ENCODE measurements at places on chromosomes 16 and 17.

DNA sequence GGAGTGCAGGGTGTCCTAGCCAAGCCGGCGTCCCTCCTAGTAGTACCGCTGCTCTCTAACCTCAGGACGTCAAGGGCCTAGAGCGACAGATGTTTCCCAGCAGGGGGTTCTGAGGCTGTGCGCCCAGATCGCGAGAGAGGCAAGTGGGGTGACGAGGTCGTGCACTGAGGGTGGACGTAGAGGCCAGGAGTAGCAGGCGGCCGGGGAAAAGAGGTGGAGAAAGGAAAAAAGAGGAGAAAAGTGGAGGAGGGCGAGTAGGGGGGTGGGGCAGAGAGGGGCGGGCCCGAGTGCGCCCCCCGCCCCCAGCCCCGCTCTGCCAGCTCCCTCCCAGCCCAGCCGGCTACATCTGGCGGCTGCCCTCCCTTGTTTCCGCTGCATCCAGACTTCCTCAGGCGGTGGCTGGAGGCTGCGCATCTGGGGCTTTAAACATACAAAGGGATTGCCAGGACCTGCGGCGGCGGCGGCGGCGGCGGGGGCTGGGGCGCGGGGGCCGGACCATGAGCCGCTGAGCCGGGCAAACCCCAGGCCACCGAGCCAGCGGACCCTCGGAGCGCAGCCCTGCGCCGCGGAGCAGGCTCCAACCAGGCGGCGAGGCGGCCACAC, at the start of gene MMP2:
Gene MMP2 (plus strand): TSS at position 372 of the 603 bp plus-strand sequence. CDS start 282 bp downstream, outside the sequence.
- DNase-seq, result no peak

GRCh38 chr16:9279291-9280068, 188.0 kb downstream of the HAPSTR1 start:
- no peak for DNase-seq

DNA sequence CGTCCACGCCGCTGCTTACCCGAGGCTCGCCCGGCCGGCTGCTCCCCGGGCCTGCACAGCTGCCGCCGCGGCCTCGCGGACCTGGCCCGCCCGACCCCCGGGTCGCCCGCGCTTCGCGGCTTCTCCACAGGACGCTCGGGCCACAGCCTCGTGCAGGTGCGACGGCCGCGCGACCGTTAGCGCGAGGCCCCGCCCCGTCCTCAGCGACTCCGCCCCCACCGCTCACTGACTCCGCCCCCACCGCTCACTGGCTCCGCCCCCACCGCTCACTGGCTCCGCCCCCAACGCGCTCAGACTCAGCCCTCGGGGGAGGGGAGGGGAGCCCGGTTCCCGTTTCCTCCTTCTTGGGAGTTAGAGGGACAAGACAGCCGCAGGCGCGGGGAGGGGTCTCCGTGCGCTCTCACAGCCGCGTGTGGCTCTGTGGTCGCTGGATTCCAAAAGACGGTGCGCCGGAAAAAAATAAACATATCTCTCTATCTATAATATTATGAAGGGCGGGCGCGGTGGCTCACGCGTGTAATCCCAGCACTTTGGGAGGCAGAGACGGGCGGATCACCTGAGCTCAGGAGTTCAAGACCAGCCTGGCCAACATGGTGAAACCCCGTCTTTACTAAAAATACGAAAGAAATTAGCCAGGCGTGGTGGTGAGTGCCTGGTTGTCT, at the start of gene MEIOB:
Gene MEIOB (minus strand): TSS at position 191 of the 662 bp plus-strand sequence. CDS start 3,989 bp downstream, outside the sequence.
- no peak for DNase-seq

- no peak for DNase-seq
Measured at GRCh38 chr16:2325181-2325580, 15.3 kb downstream of the ABCA3 start.

- no peak for DNase-seq
Measured at GRCh38 chr17:1347589-1348323, 52.3 kb downstream of the YWHAE start.

DNA sequence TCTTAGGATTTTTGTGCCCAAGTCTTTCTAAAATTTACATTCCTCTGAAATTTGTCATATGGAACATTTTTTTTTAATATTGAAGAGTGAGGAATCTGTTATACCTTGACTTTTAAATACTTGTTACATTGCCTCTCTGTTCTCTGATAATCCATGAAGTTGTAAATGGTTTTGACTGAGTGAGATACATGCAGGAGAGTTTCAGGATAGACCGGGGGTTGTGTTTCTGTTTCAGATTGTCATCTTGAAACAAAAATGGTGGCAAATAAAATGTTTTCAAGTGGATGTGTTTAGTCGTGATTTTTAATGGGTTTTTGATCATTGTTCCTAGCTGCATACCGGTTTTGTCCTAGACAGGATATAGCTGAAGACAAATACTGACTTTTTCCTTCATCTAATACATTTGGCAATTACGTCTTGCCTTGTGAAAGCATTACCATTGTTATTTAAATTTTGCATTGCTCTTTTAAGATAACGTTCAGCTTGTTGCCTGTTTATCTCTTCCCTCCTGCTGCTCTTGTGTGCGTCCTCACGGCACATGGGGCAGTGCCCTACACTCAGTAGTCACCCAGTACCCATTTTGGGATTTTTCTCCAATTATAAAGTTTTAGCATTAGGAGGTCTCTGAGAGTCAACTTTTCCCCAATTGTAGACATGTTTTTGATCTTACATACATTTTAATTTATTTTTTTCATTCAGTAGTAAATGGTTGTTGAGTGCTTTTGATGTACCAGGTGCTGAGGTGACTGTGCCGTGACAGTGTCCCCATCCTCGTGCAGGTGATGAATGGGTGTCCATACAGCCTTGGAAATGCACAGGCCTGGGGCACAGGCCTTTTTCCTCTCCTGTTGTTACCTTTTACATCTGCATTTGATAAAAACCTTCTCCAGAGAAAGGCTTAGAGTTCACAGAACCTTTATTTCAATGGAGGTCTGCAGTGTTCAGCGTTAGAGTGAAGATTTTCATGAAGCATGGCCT, 169.9 kb downstream of the MSI2 start:
- no peak for DNase-seq

DNA sequence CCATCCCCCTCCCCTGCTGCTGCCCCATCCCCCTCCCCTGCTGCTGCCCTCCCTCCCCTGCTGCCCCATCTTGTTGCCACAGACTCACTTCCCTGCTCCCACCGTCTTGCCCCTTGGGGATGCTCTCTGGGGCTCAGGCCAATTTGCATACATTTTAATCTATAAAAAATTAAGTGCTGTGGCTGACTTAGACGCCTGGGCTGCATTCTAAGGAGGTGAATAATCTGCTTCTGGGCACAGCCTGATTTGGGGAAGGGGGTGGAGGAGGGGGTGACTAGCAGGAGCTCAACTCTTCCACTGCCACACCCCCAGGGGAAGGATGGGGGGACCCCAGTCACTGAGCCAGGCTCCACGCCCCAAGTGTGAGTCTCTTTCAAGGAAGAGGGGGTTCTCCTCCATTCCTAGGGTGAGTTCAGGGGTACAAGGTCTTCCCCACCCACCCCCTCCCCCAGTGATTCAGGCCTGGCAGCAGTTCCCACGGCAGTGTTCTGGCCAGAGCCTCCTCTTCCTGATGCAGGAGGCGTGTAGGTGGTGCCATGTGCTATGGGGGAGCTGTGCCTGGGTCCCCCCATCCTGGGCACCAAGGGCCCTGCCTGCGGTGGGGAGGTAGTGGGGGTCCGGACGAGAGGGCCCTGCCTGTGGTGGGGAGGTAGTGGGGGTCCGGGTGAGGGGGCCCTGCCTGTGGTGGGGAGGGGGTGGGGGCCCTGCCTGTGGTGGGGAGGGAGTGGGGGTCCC, 5.0 kb downstream of the DPH1 start:
- DNase-seq, result no peak

GRCh38 chr16:10601444-10602408, 21.3 kb upstream of the EMP2 start:
- no peak for DNase-seq

GRCh38 chr16:70483426-70483825, 29.0 kb downstream of the FCSK start:
- no peak for DNase-seq

GRCh38 chr17:34249478-34249877, 5.6 kb upstream of the CCL2 start:
- DNase-seq, result no peak

- DNase-seq, result no peak
Measured at GRCh38 chr17:54727624-54728023, 173.0 kb upstream of the TOM1L1 start.

GRCh38 chr16:67969254-67970039, 1.0 kb upstream of the SLC12A4 start:
- no peak for DNase-seq

GRCh38 chr16:62041401-62041800, 5.2 kb upstream of the CDH8 start:
- DNase-seq, result no peak

- no peak for DNase-seq
Measured at GRCh38 chr16:85158743-85159178, 46.5 kb upstream of the CIBAR2 start.

- no peak for DNase-seq
Measured at GRCh38 chr17:68843522-68843921, 111.7 kb downstream of the ABCA8 start.

GRCh38 chr17:44887971-44888954, 11.0 kb downstream of the EFTUD2 start:
- no peak for DNase-seq

GRCh38 chr17:4550534-4551039, 4.6 kb downstream of the MYBBP1A start:
- DNase-seq, result no peak

- DNase-seq, result no peak
Measured at GRCh38 chr16:30736995-30737793, 11.0 kb upstream of the PHKG2 start.

DNA sequence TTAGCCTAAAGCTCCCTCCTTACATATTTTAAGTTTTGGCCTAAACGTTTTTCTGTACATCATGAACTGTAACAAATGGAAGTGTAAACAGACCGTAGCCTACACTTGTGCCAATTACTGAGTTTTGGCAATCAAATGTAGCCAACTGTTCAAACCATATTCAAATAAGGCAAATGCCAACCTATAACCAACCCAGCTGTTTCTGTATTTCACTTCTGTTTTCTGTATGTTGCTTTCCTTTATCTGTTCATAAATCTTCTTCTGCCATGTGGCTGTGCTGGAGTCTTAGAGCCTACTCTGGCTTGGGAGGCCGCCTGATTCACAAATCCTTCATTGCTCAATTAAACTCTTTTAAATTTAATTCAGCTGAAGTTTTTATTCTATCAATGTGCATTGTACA, 6.9 kb upstream of the C16orf78 start:
- DNase-seq, result no peak

- no peak for DNase-seq
Measured at GRCh38 chr17:15301845-15302244, 36.7 kb upstream of the PMP22 start.

DNA sequence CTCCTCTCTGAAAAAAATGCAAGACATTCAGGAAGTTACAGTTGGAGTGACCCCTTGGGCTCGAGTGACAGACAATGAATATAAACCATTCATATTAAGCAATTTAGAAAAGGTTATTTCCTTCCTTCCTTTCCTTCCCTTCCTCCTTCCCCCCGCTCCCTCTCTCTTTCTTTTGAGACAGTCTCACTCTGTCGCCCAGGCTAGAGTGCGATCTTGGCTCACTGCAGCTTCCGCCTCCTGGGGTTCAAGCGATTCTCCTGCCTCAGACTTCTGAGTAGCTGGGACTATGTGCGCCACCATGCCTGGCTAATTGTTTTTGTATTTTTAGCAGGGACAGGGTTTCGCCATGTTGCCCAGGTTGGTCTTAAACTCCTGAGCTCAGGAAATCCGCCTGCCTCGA, 13.2 kb downstream of the PSMD12 start:
- no peak for DNase-seq

GRCh38 chr17:60598001-60598736, 1.8 kb upstream of the PPM1D start:
- DNase-seq, result no peak

- no peak for DNase-seq
Measured at GRCh38 chr16:15435216-15435864, 952 bp downstream of the BMERB1 start.

GRCh38 chr17:21711182-21711581, 18.9 kb downstream of the KCNJ18 start:
- DNase-seq, result no peak

DNA sequence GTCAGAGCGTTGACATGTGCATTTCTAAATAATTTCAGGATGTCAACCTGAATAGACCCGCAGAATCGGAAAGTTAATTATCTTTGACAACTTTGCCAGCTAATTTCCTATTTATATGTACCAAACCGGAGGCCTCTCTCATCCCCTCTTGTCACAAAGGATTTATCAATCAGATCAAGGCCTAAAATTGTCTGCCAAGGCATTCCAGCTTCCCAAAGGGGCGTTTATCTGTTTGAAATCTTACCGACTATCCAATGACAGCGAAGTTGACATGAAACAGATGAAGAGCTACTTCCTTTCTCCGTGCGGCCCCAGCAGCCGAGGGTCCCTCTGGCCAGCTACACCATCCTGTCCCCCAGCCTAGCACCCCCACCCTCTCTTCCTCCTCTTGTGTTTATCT, 223.7 kb upstream of the DYNLRB2 start:
- DNase-seq, result no peak

- DNase-seq, result no peak
Measured at GRCh38 chr16:88305176-88305575, 77.6 kb upstream of the ZNF469 start.

DNA sequence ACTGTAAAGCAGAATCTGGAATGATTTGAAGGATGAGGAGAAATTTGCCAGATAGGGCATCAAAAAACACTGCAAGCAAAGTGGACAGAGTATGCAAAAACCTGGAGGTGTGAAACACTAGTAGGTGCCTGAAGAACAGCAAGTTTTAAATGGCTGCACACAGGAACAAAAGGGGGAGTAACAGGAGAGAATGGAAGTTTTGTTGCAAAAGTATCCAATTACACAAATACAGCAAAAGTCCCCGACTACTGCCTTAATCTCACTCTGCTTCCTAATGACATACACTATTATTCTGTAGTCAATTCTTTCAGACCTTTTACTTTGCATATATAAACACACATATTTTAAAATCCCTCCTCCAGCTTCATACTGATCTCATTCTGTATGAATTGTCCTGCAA, 1.5 kb downstream of the HEATR6 start:
- no peak for DNase-seq

- no peak for DNase-seq
Measured at GRCh38 chr16:68636818-68637217, 8.3 kb upstream of the CDH3 start.

DNA sequence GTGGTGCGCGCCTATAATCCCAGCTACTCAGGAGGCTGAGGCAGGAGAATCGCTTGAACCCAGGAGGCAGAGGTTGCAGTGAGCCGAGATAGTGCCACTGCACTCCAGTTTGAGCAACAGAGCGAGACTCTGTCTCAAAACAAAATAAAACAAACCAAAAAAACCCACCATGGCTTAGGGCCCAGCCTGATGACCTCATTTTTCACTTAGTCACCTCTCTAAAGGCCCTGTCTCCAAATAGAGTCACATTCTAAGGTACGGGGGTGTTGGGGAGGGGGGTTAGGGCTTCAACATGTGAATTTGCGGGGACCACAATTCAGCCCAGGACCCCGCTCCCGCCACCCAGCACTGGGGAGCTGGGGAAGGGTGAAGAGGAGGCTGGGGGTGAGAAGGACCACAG, 1.4 kb upstream of the STH start:
- no peak for DNase-seq

Measured in activated B cell treated with CpG ODN at 0.5 μM for 24 hours (primary cell).